ENCODE measurements at places on chromosomes 7 and 10. TPM values are rescaled to one million over a fixed set of nuclear protein-coding genes. Genes with fewer than 3 reads are reported as not detected.

Gene DHTKD1
- 9.3 TPM for total RNA-seq

Gene ASNS
- 46.0 TPM for total RNA-seq

Gene EEPD1
- 2.7 TPM for total RNA-seq

Gene R3HCC1L
- total RNA-seq = 21.6 TPM

Gene HOXA13
- total RNA-seq = not detected

Gene MMP21
- 0.30 TPM for total RNA-seq

Gene SLC25A13
- total RNA-seq = 9.6 TPM

Gene DLG5
- 1.3 TPM for total RNA-seq

All from T-cell (primary cell).